ENCODE measurements at places on chromosomes 12 and 14. TPM values are rescaled to one million over a fixed set of nuclear protein-coding genes. Genes with fewer than 3 reads are reported as not detected.

Gene RNASE1
- total RNA-seq, result 0.78 TPM

Gene FOS
- 18.1 TPM for total RNA-seq

GRCh38 chr12:21602774-21603173 is 1.9 kb downstream of the GYS2 start:
- no peak for DNase-seq

GRCh38 chr12:59093073-59093772 is 172.9 kb upstream of the LRIG3 start:
- DNase-seq, result no peak

- DNase-seq, result no peak
Measured at GRCh38 chr12:58583940-58584339, 336.4 kb downstream of the LRIG3 start.

GRCh38 chr14:68042586-68043210 is 223.1 kb downstream of the RAD51B start:
- DNase-seq, result no peak

- no peak for DNase-seq
Measured at GRCh38 chr14:51562816-51563215, 88.9 kb upstream of the FRMD6 start.

GRCh38 chr12:119157978-119158377 is 20.8 kb upstream of the HSPB8 start:
- DNase-seq, result no peak

All from activated T-cell treated with anti-CD3 and anti-CD28 coated beads, Interleukin-2, amount 50 U/mL, for 4 hours (primary cell).